ENCODE measurements at places on chromosomes 7 and 10.

- DNase-seq = no peak
These were observed 354.5 kb downstream of the WDR11 start for GRCh38 chr10:121205625-121206024.

DNA sequence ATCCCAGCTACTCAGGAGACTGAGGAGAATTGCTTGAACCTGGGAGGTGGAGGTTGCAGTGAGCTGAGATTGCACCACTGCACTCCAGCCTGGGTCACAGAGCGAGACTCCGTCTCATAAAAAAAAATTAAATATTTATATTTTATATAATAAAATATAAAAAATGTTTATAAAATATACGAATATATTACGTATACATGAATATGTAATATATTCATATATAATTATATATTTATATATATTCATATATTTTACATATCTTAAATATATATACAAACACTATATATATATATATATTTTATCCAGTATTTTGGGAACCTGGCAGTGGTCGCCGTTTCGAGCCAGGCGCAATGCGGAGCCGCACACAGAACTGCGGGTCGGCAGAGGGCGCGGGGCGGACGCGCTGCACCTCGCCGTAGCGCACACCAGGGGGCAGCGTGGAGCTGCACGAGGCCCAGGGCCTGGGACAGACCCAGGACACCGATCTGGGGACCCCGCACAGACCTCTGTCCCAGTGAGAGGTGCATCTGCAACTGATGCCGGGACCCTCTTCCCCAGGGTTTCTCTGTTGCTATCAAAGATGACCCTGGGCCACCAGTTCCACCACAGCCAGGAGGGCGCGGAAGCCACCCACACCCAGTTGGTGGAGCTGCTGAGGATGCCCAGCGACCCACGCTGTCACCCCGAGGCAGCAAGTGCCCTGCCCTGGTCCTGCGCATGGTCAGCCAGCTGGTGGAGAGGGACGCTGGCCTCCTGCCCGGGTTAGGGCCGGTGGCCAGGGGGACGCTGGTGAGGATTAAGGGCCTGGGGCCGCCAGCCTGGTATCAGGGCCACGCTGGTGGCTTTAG is 22.7 kb downstream of the AP5Z1 start:
- no peak for DNase-seq

DNA sequence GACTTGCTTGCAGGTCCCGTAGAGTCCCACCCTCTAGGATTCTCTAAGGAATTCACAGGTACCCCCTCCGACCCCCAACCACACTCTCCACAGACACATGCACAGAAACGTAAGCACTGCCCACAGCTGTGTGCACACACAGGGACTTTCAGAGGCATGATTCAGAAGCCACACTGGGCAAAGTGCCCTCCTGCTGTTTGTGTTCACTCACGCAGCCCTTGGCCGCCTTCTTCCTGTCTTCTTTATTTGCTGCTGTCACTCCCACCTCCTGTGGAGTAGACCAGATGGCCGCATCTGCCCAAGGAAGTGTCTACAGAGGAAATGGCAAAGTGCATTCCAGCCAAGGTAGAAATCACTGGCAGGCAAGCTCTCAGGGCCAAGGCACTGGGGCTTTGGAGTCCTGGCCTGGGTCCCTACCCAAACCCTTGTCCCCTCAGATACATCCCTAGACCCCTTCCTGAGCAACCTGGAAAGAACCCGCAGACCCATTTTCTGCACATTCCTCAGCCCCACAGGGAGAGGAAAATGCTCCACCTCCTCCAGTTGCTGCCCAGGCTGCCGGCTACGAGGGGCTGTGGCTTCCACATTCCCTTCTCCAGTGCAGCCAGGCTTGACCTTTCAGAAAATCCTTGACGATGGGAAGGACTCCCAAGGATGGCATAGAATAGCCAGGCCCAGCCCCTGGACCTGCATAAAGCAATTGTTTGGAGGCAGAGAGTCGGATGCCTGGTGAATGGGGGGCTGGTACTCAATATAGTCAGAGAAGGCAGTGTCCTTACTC is 21.6 kb upstream of the GIMAP8 start:
- peak; percentile 80 for DNase-seq

GRCh38 chr7:101411508-101411874 is 48.8 kb downstream of the COL26A1 start:
- no peak for DNase-seq

DNA sequence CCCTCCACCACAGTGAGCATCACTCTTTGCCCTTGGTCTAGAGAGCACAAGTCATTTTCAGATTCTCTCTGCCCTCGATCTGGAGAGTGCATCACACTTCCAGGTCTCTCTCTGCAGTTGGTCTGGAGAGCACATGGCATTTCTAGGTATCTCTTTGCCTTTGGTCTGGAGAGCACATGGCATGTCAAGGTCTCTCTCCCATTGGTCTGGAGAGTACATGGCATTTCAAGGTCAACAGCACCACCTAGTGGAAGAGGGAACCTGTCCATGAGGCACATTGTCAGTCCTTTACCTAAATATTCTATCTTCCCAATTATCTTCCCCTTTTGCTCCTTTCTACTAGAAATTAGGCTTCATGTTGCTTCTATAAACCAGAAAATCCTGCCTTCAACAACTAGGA is 1139.4 kb downstream of the XPNPEP1 start:
- no peak for DNase-seq

- no peak for DNase-seq
These were observed 926.4 kb downstream of the IPMK start for GRCh38 chr10:57341294-57341693.

GRCh38 chr7:117741962-117742361 is 131.3 kb downstream of the CTTNBP2 start:
- no peak for DNase-seq

DNA sequence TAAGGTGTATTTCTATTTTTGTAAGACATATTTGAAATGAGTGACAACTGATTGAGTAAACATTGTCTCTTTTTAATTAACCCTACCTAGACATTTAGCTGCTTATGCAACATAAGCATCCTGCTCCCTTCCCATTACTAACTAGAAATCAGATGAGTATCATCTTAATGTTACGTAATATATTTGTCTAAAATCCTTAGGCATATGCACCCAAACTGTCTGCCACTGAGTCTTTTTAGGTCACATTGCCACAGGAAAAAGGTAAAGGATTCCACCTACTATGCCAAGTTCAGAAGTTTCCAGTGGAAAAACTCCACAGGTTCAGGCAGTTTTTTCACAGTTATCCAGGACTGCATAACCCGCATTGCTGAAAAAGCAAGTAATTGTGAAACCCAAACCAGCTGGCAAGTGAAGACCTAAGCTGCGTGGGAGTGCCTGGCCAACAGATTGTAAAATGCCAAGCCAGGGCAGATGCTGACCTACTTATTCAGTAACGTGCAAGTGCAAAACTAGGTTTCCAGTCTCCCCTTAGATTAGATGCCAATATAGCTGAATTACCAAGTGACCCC is 983.7 kb downstream of the GATA3 start:
- no peak for DNase-seq

DNA sequence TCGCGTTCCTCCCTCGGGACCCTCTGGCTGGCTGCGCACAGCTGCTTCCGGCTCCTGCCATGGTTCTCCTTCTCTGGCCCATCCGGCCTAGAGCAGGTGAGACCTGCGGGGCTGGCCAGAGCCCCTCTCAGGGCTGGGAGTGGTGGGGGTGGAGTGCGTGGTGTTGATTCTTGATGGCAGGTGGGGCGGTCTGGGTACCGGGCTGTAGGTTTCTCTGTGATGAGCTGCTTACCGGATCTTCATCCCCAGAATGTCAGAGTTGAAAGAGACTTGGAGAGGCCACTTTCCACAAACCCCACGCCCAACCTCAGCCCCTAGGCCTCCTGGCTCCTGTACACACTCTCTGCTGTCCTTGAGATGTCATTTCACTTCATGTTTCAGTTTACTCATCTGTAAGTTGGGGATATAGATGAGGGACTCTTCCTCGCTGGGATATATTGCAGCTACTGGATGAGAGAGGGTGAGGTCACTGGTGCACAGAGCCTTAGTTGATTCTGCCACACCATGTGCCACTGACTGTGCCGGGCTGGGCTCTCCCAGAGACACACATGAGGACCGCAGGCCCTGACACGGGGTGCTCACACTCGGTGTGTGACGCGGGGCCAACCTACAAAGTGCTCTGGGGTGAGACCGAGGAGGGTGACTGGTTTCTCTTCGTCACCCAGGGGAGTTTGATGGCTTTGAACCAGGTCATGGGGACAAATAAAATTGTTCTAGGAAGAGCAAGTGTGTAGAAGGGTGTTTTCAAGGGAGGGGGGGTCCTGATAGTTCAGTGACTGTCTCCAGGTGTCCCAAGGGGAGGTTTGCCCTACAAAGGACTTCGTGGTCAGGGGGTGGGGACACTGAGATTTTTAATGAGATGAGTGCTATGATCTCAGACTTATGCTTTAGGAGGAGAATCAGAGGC is 29.5 kb downstream of the ZNF775 start:
- no peak for DNase-seq

DNA sequence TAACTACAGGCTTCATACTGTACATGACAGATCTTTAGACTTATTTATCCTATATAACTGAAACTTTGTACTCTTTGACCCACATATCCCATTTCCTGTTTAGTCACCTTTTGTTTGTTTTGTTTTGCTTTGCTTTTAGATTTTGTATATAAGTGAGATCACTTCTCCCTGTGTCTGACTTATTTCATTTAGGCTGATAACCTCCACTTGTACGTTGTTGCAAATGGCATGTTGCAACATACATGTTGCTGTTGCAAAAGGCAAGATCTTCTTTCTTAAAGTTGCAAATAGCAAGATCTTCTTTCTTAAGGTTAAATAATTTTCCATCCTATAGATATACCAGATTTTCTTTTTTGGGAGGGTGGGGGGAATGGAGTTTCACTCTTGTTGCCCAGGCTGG is 341.5 kb downstream of the OTUD1 start:
- DNase-seq = no peak

DNA sequence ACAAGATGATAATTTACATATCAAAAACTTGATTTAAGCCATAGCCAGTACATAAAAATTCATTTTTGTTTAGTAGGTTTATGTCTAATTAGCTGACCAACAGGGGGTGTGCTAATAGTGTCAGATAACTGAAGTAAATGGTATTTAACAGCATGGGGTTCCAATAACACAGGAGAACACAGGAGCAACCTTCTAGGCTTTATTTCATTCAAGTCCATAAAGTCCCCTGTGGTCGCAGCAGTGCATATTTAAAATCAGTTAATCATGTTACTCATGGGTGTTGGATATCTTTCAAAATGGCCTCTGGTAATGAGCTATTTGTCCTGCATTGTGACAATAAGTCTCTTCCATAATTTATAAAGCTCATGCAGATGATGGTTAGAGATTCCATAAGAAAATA is 238.6 kb downstream of the CNTNAP2 start:
- no peak for DNase-seq

DNA sequence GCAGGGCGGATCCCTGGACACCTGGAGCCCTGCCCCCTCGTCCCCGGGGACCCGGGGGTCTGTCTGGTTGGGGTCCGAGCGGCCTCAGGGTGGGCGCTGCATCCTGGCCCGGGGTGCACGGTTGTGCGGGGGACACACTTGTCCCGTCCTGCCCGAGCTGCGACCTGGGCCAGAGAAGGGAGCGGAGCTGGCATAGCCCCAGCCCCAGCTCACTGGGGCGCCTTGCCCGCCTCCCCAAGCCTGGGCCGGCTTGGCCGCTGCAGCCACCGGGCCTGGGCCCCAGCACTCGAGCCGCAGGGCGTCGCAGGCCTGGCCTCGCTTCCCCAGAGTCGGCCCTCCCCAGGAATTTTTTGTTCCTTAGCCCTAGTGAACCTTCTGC is 54.5 kb downstream of the GLRX3 start:
- DNase-seq = no peak

DNA sequence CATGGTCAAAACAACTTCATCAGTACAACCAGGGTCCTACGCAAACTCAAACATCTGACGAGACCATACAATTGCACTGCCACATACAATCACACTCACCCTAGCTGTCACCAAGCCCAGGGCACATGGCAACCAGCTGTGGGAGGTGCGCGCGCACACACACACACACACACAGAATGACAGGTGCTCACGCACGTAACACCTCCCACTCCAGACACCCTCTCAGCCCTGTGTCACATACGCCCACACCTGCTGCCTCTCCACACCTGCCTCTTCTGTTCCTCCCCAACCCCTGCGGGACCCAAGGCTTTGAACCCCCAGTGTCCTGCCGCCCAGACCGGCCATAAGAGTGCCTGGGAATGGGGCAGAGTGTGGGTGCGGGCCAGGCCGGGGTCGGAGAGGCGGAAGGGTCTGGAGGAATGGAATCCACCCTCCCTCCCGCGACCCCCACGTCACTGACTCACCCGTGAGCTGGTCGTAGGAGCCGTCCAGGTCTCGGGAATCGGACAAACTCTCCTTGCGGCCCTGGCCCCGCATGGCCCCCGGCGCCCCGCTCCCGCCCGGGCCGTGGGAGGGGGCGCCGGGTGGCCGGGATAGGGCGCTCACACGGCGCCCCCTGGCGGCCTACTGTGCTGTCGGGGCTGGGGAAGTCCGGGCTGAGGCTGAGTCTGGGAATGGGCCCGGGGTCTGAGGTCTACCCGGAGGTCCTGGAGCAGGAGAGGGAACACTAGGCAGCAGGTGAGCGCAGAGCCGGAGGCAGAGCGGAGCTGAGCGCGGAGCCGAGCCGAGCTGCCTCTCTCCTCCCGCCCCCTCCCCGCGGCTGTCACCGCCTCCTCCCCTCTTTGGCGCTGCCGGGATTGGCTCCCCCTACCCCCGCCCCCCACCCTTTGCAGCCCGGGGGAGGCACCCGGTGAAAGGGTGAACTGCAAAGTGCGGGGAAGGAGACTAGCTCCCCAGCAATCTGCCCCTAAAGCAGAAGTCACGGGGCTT is at the start of gene KCNIP2:
Gene KCNIP2, minus strand, starts transcription at position 769 of the 990 bp plus-strand sequence. Its CDS starts 232 bp downstream, at position 537.
- DNase-seq = no peak

GRCh38 chr10:44368637-44369036 is 16.3 kb downstream of the CXCL12 start:
- DNase-seq = no peak

GRCh38 chr10:121070275-121071070 is 219.3 kb downstream of the WDR11 start:
- no peak for DNase-seq

GRCh38 chr10:103637927-103638557 is 144.5 kb downstream of the NEURL1 start:
- no peak for DNase-seq

DNA sequence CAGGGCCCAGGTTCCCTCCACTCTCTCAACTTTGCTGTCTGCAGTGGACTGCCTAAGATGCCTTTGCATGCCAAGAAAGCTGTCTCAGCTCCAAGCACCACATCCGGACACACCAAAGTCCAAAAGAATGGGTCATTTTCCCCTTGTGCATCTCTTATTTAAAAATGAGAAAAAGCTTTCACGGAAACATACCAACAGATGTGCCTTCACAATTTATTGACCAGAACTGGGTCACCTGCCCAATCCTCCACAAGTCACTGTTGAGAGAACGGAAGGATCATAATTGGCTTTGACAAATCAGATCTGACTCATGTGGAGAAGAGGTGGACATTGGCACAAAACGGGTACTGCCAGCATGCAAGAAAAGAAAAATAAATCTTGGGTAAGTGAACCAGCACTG is 258.3 kb downstream of the SNX13 start:
- no peak for DNase-seq

- DNase-seq = no peak
These were observed 23.7 kb upstream of the TRPV6 start for GRCh38 chr7:142908921-142909890.

GRCh38 chr10:100807241-100807951 is 62.0 kb downstream of the PAX2 start:
- no peak for DNase-seq

GRCh38 chr10:68235111-68235510 is 3.2 kb upstream of the ATOH7 start:
- DNase-seq = no peak

GRCh38 chr7:91054374-91054773 is 209.9 kb upstream of the FZD1 start:
- no peak for DNase-seq

GRCh38 chr7:137480824-137481365 is 137.4 kb upstream of the PTN start:
- peak; percentile 18 for DNase-seq

- no peak for DNase-seq
These were observed 49.0 kb upstream of the STK17A start for GRCh38 chr7:43533801-43534479.

All from NCI-H2171 (cell line).